CD8-positive, alpha-beta memory T cell (primary cell): ENCODE measurements at places on chromosomes 7 and 10.
A peak's percentile ranks its signal among the peaks of the same experiment; 100 is the strongest.

DNA sequence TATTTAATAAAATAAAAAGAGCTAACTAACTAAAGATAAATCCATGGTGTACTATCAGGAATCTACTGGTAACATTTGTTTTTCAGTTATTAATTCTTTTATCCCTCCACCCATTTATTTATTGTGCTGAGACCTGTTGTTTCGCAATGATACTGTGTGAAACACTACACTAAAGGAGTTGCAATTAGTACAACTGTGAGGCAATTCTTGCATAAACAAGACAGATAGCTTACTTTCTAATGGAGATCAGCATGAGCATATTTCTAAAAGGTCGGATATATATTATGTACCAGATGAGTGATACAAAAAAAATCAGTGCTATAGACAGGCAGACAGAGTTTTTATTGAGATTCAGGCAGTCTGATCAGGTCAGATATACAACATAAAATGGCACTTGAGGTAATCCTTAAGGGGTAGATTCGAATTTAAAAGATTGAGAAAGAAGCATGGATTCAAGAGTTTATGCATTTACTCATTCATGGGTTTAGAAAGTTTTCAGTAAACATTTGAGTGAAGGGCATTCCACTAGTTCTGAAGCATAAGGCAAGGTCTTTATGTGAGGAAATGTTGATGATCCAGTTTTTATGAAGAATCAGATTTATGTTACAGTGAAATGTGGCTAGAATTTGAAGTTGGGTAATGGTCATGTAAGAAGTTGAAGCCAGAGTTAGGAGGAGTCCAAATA, 147.6 kb downstream of the POLR1F start:
- DNase-seq, result no peak

- no peak for DNase-seq
These were observed 337.8 kb downstream of the NRG3 start for GRCh38 chr10:82212753-82213152.

DNA sequence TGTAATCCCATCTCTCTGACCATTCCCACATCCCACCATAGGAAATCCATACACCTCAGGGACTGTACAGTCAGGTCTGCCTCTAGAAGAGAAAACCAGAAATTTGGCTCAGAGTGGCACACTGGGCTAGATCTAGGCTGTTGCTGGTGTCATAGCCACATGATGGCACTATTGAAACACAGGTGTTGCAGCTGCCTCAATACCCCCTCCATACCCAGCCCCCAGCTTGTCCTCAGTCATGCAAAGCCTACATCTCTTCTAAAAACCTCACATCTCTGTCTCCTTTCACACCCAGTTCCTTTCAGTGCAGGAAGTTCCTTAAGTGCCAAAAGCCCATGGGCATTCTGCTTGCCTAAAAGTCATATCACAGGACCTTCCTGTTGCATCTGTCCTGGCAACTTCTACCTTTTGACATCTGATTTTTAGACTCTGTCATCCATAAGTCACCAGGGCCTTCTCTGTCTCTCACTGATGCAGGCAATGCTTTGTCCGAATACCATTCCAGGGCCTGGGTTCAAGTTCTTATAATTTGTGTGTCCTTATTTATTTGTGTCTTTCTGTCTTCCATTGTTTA, 27.0 kb upstream of the HIBADH start:
- DNase-seq, result no peak

GRCh38 chr7:20484356-20484755, 131.1 kb upstream of the ABCB5 start:
- no peak for DNase-seq

- DNase-seq, result no peak
These were observed 278.7 kb downstream of the IPMK start for GRCh38 chr10:57988964-57989363.

- no peak for DNase-seq
These were observed 276.9 kb upstream of the KLF14 start for GRCh38 chr7:131010717-131011431.

DNA sequence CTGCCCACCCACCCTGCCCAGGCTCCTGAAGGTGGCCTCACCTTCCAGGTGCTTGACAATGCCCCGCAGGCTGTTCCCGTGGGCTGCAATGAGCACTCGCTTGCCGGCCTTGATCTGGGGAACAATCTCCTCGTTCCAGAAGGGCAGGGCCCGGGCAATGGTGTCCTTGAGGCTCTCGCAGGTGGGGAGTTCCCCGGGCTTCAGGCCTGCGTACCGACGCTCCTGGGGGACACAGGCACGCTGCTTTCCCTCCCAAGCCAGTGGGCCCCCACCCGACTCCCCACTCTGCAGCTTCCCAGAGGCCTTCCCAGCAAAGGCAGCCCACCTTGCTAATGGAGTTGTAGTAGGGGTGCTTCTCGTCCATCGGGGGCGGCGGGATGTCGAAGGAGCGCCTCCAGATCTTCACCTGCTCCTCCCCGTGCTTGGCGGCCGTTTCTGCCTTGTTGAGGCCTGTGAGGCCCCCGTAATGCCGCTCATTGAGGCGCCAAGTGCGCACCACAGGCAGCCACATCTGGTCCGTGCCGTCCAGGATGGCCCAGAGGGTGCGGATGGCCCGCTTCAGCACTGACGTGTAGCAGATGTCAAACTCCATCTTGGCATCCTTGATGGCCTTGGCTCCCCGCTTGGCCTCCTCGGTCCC, 456 bp downstream of the PGAM2 start:
- peak; percentile 42 for DNase-seq

DNA sequence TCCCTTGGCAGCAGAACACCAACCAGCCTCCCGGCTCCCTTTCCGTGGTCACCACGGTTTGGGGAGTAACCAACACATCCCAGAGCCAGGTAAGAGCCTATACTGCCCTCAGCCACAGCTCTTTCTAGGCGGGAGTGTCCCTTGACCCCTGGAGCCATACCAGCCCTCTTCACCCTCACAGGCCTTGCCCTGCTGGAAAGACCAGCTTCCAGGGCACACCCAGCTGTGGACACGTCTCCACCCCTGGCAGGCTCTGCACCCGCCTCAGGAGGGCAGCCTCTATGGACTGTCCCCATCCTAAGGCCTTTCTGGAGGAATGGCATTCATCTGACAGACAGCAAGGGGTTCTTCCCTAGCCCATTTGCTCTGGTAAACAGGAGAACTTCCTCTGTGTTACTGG, 57.5 kb upstream of the PPIF start:
- no peak for DNase-seq

DNA sequence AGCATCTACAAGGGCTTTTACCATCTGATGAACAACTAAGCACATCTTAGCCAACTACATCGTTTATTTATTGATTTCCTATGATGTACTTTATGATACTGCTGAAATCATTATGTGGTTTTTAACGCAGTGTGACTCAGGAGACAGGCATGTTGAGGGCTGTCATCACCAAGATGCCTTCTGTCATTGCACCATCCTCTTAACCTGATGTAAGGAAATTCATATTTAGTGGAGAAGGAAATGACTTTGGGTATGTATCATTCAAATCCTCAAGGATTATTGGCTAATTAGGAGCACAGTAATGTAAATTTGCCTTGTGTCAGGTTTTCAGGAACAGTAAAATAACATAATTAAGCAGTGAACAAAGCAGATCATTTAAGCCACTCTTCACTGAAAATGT, 138.5 kb upstream of the MGMT start:
- no peak for DNase-seq

- DNase-seq, result no peak
These were observed 172.8 kb upstream of the AKR1E2 start for GRCh38 chr10:4653160-4653559.

GRCh38 chr10:81680359-81680758, 194.6 kb upstream of the NRG3 start:
- no peak for DNase-seq

GRCh38 chr7:46972205-46972604, 609.7 kb downstream of the TNS3 start:
- no peak for DNase-seq

DNA sequence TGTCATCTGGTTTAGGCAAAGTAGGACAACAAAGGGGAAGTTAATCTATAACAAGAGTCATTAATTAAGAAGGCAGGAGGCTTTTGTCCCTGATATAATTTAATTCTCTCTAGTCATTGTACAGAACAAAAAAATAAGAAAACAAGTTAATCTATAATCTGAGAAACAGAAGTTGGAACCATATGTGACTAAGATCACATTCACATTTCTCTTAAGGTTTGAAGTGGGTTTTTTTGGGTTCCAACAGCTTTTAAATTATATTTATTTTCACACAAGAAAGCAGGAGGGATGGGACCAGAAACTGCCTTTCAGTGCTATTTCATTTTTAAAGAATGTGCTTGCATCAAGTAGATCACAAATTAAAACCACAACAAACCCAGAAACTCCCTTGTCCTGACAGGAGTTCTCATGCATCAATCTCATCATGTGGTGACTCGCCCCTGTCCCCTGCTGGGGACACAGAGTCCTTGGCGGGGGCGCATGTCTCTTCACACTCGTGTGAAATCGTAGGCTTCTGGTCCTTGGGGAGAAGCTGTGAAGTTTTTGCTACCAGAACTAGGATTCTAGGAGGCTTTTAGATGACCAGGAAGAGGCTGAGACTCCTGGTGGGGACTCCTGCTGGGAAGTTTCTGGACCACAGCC, 10.1 kb upstream of the OPN4 start:
- DNase-seq, result no peak

GRCh38 chr10:64630534-64630933, 1109.3 kb downstream of the REEP3 start:
- no peak for DNase-seq

DNA sequence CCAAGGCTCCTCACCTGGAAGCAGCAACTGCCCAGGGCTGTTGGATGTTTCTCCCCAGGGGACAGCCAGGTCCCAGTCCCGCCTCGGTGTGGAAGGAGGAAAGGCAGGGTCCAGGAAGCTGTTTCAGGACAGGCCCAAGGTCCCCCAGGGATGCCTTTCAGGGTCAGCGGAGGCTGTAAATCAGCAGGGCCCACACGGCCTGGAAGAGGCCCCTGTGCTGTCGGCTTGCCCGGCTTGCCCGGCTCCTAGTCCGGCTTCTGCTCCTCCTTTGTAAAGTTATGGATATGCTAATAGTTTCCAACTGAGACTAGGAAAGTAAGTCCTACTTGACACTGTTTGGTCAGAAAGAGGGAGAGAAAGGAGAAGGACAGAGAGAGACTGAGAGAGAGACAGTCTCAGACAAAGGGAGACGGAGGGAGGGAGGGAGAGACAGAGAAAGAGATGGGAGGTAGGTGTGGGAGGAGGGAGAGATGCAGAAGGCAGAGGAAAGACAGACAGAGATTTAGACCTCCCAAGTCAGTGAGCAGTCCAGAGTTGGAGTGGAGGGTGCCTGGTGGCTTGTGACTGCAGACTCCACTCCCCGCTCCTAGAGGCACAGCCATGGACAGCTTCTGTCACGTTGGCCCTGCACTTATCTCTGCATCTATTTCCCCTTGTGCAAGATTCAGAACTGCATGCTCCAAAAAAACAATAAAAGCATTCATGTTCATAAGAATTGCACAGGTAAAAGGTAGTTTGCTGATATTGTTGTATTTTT, 10.5 kb downstream of the IKZF1 start:
- DNase-seq, result no peak

GRCh38 chr10:52578871-52579405, 193.6 kb downstream of the MBL2 start:
- DNase-seq, result no peak

DNA sequence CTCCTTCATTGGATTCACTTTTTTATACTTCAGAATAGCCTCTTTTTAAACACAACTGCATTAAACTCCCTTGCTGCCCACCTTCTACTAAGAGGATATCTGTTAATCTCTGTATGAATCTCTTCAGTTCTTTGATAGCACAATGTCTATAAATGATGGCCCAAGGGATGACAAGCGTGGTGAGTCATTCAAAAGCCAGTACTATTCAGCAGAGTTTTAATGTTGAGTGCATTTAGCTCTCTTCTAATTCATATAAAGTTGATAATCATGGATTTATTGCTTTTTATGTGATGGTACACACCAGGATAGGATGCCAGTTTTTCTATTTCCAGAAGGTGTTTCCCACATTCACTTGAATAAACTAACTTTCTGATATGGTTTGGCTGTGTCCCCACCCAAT, 57.4 kb upstream of the HECTD2 start:
- no peak for DNase-seq

GRCh38 chr10:96441987-96442643, 71.6 kb downstream of the TLL2 start:
- DNase-seq, result no peak

GRCh38 chr7:40714363-40715052, 579.7 kb downstream of the SUGCT start:
- DNase-seq, result no peak

DNA sequence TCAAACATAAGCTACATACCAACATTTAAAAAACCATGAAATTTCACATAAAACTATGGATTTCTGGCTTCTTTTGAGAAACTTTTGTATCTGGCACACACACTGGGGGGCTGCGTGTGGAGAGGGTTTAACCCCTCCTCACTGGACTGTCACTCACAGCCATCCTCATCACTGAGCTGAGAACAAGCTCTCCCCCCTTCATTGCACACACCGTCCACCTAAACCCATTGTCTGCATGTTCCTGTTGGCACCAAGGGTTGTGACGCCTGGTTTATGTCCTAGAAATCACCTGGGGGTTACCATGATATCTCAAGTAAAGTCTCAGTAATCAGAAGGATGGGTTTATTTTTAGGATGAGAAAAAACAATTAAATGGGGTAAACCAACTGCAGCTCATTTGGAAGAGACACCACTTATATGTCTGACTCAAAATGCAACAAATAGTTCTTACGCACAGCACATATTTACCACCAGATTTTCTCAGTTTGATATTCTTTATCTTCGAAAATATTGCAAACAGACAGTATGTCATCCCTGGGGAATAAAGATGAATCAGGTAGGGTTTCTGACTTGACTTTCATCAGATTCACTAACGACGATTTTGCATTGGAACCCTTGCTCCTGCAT, 218.5 kb upstream of the KLF6 start:
- no peak for DNase-seq

DNA sequence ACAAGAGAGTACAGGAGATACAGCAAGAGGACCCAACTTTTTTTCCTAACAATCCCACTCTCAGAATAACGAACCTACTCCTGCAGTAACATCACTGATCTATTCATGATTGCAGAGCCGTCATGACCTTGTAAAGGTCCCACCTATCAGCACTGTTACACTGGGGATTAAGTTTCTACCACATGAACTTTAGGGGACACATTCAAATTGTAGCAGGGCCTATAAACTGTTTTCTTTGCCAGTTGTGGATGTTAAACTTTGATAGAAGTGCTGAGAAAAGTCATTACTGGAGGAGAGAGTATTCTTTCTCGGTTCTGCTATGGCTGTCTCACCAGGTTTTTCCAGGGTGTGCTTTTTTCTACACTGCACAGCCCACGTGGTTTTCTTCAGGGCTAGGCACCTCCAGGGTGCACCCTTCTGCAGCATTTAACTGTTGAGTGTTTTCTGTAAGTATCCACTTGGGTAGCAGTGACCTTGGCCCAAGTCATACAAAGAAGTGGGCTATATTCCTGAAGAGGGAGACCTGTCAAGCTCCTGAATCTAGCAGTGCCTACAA, 131.6 kb upstream of the AHR start:
- DNase-seq, result no peak

GRCh38 chr7:106865130-106866041, at the start of gene PIK3CG:
PIK3CG (plus strand) TSS chr7:106865282; CDS start chr7:106867562, 2,280 bp downstream.
- DNase-seq, result no peak
